CD4-positive, alpha-beta T cell treated with Interleukin-12 subunit alpha and Interleukin-12 subunit beta, for 1 hour (primary cell): ENCODE measurements at places on chromosomes 7 and 10.

DNA sequence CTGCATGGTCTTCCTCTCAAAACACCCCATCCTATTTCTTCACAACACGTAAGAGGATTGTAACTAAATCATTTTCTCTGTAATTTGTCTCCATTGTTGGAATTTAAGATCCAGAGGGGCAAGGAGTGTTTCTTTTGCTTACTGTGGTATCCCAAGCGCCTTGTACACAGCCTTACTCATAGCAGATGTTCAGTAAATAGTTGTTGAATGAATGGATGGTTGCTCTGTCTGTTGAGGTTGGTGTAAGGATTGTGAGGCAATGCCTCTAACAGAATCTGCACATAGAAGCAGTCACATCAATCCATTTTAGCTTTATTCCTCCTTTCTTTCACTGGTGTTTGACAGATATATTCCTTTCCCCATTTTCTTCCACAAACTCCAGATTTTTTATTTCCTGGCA is 90.1 kb downstream of the ZNF365 start:
- no peak for DNase-seq

GRCh38 chr10:124560377-124561105 is 98.9 kb downstream of the LHPP start:
- no peak for DNase-seq

- DNase-seq: no peak
Observed at GRCh38 chr7:112341464-112341863, 108.8 kb upstream of the IFRD1 start.

GRCh38 chr7:79652619-79653018 is 199.2 kb upstream of the MAGI2 start:
- no peak for DNase-seq

- DNase-seq: no peak
Observed at GRCh38 chr7:118312051-118312450, 87.5 kb downstream of the ANKRD7 start.

- DNase-seq: no peak
Observed at GRCh38 chr10:83849150-83849549, 290.2 kb upstream of the GHITM start.

- no peak for DNase-seq
Observed at GRCh38 chr7:138665669-138666140, 35.5 kb downstream of the SVOPL start.

GRCh38 chr7:46143949-46144917 is 223.2 kb upstream of the IGFBP3 start:
- no peak for DNase-seq

- DNase-seq: no peak
Observed at GRCh38 chr7:91995391-91996105, 54.9 kb downstream of the AKAP9 start.

GRCh38 chr7:111268941-111269340 is 178.0 kb downstream of the LRRN3 start:
- no peak for DNase-seq

DNA sequence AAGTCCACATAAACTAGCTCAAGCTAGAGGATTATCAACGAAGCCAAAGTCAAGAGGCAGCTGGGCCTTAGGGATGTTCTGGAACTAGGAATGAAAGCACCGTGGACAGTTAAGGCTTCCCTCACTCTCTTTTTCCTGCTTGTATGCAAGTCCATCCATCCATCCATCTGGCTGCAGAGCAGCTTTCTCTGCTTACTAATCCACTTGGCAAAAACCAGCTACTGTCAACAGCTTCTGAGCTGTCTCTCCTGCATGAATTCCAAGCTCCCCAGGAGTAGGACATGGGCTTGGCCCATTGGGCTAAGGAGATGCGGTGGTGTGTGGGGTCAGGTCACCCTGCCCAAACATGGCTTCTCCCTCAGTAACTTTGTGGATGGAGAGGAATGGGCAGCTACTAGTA is 66.2 kb downstream of the NAMPT start:
- DNase-seq: no peak

DNA sequence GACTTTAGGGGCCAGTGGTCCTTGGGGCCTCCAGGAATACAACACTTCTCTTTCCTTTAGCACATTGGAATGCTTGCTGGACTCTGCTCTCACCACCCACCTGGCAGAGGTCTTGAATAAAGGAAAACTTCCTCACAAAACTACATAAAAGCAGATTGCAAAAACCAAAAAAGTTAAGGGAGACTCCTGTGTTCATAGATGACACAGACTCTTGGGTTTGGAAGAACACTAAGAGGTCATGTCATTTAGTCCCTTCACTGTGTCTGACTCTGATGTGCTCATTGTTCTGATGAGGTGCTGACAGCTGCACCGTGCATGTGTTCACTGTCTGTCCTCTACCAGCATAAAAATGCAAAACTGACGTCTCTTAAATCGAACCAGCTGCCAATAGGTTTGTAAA is 11.4 kb downstream of the BLNK start:
- DNase-seq: no peak

DNA sequence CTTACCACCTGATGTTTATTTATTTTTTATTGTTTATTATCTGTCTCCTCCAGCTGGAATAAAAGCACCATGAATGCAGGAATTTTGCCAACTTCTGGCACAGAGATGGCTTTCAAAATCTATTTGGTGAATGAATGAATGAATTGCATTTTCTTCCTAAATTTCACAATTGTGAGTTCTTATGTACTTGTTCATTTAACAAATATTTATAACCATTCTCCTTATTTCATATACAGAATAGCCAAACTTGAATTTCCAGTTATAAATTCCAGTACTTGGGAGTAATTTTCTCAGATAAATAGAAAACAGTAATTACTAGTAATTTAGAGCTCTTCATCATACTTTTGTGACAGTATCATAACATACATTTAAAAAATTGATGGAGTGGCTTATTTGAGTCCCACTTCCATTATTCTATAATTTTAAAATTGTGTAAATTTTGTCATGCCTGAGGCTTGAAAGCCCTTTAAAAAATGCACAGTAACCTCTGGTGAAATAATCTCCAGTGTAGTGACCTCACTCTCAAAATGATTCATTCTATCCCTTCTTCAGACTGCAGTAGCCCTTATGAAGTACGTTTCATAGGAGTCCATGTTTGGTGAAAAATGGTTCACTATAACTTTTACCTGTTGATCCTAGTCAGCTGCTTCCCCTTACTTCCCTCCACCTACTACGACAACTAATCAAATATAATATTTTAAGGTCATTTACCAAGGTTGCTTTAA is 40.0 kb upstream of the SRI start:
- no peak for DNase-seq

GRCh38 chr7:103660455-103661371 is 214.7 kb upstream of the SLC26A5 start:
- DNase-seq: no peak

DNA sequence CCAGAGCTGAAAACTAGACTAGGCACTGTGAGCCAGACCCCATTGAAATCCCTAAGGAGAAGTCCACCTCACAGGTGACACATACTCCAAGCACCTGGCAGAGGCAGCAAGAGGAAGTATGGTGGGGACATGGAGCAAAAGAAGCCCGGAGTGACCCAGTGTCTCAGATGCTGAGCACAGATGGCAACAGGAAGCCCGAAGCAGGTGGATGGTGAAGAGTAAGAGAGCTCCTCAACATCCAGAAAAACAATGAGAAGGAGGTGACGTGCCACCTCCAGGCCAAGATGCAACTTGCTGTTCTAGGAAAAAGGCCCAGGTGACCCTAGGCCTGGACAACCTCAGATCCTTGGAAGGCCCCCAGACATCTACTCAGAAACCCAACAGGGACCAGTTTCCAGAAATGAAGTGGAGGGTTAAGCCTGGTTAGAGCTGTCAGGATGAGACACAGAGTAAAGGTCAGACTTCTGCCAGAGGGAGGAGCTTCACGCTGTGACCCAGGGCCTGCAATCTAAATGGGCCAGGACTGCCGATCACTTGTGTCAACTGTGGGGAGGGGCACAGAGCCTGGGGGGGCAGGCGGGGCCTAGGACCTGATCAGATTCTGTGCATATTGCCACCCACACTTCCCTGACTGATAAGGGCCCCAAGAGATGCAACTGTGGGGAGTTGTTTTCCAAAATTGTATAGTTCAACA is 2.4 kb upstream of the COBL start:
- no peak for DNase-seq

DNA sequence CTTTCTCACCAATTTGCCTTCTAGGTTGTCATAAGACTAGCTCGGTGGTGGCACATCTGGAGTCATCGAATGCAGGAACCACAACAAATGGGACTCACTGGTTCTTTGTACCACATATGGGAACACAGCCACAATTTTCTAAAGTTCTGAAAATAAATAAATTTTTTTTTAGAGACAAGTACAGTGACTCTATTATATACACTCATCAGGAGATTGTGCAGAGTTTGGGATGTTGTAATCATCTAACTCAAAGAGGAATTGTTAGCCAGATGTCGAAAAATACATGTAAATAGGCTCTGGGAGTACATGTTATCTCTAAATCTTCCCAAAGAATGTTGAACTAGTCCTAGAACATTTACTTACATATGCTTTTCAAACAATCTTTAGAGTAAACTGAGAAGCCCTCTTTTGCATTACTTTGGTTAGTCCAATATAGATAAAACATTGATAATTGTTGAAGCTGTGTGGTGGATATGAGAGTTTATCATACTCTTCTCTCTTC is 19.6 kb upstream of the SEPTIN7 start:
- DNase-seq: no peak

DNA sequence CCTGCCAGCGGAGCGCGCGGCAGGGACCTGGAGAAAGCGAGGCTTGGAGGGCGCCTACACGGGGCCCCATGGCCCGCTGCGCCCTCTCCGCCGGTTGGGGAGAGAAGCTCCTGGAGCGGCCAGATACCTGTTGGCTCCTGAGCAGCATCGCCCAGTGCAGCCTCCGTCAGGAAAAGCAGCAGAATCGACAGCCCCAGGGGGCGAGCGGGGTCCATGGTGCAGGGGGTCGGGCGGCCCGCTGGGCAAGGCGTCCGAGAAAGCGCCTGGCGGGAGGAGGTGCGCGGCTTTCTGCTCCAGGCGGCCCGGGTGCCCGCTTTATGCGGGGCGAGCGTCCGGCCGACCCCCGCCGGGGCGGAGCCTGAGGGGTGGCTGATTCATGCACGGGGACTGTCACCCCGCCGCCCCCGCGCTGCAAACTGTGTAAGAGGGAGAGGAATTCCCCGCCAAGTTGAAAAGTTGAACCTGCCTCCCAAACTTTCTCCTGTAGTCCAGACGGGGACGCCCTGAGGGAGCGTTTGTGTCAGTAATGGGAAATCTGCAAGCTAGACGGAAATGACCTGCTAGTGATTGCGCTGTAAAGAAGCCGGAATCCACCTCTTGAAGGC is at the start of gene TFPI2:
Gene TFPI2, minus strand, starts transcription at position 290 of the 605 bp plus-strand sequence. Its CDS starts 75 bp downstream, at position 215.
- DNase-seq: no peak

GRCh38 chr7:36509962-36510361 is 120.3 kb downstream of the ANLN start:
- no peak for DNase-seq

- no peak for DNase-seq
Observed at GRCh38 chr7:1847260-1848001, 177.4 kb downstream of the ELFN1 start.

DNA sequence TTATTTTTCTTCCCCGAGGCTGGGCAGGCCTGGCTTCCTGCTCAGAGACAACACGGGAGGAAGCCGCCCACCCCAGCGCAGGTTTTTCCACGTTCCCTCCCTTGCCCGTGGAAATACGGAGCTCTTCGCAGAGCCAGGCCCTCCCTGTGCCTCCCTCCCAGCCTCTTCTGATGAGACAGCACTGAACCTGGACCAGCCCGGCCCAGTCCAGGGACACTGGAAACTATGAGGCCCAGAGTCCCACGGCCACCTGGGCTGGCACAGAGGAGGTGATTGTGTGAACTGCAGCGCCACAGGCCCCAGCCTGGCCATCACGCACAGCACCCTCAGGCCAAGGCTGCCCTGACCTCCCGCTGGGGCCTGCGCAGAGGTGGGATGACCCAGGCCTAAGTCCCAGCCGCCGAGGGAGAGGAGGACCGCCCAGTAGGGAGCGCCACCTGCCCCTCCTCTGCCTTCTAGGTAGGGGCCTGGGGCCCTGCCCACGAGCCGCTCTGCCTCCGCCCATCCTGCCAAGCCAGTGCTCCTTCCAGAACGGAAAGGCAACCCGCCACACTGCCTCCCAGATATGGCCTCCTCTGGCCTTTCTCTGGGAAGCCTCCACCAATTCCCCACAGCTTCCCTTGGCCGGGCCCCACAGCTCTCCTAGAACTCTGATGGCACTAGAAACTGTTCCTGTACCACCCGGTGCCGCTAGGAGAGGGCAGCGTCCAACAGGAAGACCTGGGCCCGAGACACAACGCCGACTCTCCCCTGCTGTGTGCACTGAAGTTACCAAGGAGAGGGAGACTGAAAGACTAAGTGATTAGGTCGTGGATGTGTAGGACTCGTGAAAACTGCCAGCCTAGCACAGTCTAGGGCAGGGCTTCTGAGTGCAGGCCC is 57.2 kb downstream of the PROSER2 start:
- no peak for DNase-seq

DNA sequence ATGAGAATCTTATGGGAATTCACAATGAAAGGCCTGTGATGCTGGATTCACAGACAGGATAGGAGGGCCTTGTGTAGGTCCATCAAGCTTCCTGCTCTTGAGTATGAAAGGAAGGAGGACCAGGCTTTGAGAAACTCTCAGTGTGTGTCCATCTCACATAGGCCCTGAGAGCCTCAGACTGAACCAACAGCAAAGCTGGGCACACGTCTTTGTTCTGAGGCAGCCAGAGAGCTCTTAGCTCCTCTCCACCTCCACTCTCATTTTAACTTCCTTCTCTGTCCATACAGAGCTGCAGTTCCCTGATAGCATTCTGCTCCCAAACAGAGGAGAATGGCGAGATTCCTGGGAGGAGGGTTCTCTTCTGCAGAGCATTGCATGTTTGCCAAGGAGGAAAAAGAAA is 515.6 kb downstream of the CALN1 start:
- DNase-seq: no peak
